GM12891 (cell line): ENCODE measurements at places on chromosomes 5 and 9.

GRCh38 chr5:150394131-150394530 is 18.6 kb downstream of the CD74 start:
- no peak for DNase-seq

DNA sequence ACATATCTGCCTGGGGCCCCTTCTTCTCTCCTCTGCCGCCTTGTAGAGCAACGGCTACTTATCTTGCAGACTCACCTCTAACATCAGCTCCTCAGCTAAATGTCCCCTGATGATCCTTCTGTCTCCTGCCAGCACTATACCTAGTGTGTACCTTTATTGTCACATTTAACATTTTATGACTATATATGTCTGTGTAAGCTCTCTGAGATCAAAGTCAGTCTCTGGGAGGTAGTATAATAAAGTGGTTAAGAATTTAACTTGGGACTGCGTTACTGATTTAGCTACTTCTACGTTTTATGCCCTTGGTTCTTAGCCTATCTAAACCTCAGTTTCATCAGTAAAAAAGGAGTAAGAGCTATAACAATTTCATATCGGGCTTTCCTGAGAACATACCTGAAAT is 2.2 kb downstream of the TMED7 start:
- no peak for DNase-seq

- no peak for DNase-seq
Measured at GRCh38 chr9:36551129-36551528, 21.6 kb upstream of the MELK start.

- no peak for DNase-seq
Measured at GRCh38 chr9:136673975-136674785, 11.5 kb downstream of the EGFL7 start.

DNA sequence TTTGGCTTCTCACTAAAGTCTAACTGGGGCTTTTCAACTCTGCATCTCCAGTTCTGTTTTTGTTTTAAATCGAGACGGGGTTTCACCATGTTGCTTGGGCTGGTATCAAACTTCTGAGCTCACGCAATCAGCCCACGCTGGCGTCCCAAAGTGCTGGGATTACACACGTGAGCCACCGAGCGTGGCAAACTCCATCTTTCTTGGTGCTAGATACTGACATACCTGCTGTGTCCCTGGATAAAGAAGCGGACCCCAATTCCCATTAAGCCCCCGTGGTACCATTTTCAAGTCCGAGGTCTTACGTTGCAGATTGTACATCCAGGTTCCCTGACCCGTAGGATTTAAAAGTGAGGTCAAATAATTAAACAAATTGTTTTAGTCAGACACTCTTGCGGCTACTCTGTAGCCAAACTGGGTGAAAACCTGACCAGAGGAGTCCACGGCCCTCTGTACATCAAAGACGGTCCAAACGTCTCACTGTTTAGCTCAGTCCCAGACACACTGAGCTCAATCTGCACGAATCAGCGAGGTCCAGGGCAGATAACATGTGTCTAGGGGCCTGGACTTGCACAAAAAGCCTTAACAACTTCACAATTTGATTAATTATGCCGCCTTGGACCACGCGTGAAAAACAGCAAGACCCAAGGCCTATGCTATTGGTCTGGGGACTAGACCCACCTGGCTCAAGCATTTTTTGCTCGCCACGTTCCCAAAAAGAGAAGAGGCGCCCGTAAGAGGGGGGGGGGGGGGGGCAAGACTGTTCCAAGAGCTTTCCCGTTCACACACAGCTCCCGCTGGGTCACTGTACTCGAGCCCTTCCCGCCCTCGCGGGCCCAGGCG is 727 bp upstream of the DNAJA1 start:
- no peak for DNase-seq

- DNase-seq, result no peak
Measured at GRCh38 chr9:113566712-113567071, 103.2 kb downstream of the RGS3 start.
